ENCODE measurements at places on chromosomes 2 and 18. TPM values are rescaled to one million over a fixed set of nuclear protein-coding genes. Genes with fewer than 3 reads are reported as not detected.
A peak's percentile ranks its signal among the peaks of the same experiment; 100 is the strongest.

DNA sequence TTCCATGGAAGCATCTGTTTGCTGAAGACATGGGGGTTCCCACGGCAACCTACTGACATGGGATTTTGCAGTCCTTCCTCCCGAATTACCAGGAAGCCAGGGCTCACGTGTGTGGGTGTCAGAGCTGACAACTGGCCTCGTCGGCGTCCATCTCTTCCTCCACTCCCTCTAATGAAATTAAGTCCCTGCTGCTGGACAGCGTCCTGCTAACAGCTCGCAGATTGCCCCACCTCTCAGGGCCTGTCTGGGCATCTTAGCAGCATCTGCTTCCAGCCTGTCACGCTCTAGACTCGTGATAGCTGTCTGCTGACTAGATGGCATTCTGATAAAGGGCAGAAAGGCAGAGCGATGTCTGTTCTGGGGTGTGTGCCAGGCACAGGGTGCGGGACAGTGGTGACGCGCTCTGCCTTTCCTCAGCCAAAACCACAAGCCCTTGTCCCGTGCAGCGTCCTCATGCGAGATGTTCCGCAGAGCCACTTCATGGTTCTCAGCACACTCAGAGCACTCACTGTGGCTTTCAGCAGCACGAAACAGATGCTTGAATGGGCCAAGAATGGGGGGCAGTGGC lies 161.1 kb downstream of the ARL4C start:
- peak; percentile 67 for DNase-seq

GRCh38 chr2:11477994-11478393 lies 12.0 kb upstream of the E2F6 start:
- peak; percentile 78 for DNase-seq

GRCh38 chr2:119455066-119455718 lies 23.5 kb downstream of the TMEM37 start:
- no peak for DNase-seq

CCT7 gene
- polyA plus RNA-seq, result 332 TPM

- DNase-seq, result no peak
These were observed 830 bp downstream of the DNER start for GRCh38 chr2:229713371-229714079.

DNA sequence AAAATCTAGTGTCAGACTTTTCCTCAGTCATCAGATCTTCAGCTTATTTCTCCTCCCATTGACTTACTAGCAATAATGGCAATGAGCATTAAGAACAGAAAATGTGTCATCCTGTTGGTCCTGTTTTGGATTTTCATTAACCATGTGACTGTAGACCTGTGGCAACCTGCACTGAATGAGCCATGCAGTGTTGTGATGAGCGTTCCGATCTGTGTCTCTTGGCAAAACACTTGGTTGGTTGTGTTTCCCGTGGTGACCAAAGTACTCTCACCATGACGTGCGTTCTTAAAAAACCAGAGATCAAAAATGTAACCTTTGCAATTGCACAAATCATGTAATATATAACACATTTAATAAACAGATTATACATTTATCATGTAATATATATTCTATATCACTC lies 138.6 kb downstream of the MAP3K20 start:
- no peak for DNase-seq

- no peak for DNase-seq
These were observed 20.2 kb downstream of the EPHA4 start for GRCh38 chr2:221551864-221552263.

- no peak for DNase-seq
These were observed 12.7 kb upstream of the PTPN4 start for GRCh38 chr2:119746836-119747686.

GRCh38 chr2:218659258-218659987 lies at the start of the genes BCS1L and ZNF142:
TSS of gene BCS1L (plus strand) at chr2:218659683. CDS start at chr2:218660988, 1,305 bp downstream.
TSS of gene ZNF142 (minus strand) at chr2:218659623. CDS start at chr2:218656429, 3,194 bp downstream.
- DNase-seq, result peak; percentile 96

ERICH2 gene
- polyA plus RNA-seq, result 0.45 TPM

IL36G gene
- polyA plus RNA-seq, result not detected

GRCh38 chr2:166675553-166675952 lies 181.5 kb upstream of the SCN7A start:
- DNase-seq, result no peak

KCNF1 gene
- polyA plus RNA-seq, result 0.25 TPM

- DNase-seq, result peak; percentile 65
These were observed 8.5 kb downstream of the IRS1 start for GRCh38 chr2:226791056-226791486.

GRCh38 chr2:45612285-45612684 lies 1.2 kb upstream of the SRBD1 start:
- DNase-seq, result no peak

DNA sequence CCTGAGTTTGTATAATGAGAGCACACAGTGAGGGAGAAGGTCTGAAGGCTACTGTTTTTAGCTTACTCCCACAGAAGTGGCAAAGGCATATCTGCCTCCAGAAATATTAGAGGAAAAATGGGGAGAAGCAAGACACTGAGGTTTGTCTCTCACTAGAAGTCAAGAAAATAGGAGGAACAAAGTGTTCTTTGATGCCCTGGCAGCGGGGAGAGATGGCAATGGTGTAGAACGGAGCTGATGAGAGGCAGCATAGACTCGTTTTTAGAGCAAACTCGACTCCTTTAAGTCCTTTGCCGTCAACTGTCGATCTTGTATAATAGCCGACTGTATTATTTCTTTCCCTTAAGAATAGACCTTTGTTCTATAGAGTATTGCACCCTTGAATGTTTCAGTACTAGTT lies 73.8 kb downstream of the ANKRD44 start:
- DNase-seq, result no peak

DNA sequence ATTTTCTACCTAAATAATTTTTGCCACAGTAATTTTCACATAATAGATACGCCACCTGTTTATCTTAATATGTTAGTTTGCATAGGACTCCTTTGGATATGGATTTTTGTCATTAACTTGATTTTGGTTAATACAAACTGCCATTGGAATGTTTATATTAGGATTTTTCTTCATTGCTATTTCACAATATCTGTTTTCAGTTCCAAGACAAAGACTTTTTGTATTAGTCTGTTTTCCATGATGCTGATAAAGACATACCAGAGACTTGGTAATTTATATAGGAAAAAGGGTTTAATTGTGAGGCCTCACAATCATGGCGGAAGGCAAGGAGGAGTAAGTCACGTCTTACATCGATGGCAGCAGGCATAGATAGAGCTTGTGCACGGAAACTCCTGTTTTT lies 503.1 kb upstream of the TMEFF2 start:
- no peak for DNase-seq

TMEM178A gene
- 6.2 TPM for polyA plus RNA-seq

UGT1A3 gene
- not detected for polyA plus RNA-seq

DNA sequence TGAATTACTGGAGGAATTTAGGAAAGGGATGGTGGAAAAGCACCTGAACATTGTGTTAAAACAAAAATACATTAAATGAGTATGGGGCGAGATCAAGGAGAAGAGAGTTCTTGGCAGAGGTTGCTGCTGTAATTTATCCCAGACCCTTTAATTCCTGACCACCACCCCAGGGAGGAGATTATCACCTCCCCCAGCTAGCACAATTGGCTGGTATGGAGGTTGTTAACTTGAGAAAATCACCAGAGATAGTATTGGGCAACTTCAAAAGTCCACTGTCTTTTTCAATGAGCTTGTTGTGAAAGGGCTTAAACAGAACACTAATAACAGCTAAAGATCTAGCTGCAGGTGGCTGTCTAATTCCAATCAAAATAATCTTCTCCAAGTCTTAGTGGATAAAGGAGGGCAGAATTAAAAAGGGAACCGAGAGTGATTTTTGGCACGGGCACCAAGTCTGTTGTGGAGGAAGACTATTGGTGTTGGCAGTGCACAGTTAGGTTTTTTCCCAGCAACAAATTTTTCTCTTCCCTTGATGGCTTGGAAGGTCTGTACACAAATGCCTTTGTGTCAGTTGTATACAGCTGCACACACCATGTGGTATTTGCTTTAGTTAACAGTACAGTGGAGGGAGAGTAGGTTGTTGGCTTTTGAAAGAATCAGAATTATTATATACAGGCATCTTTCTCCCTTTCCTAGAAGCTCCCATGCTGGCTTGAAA lies 289.5 kb downstream of the SLC4A3 start:
- no peak for DNase-seq

TSPYL6 gene
- 0.01 TPM for polyA plus RNA-seq

DNA sequence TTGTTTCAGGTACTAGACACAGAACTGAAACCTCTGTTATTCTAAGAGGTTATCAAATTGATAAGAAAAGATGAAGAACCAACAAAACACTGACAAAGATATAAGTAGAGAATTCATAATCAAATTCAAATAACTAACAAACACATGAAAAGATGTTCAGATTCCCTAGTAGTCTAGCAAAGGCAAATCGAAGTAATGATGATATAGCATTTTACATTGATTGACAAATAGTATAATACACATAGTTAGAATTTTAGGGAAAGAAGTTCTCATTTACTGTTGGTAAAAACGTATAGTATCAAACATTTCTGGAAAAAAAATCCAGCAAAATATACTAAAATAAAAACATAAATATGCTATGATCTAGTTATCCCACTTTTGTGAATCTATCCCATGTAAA lies 50.6 kb downstream of the DNAH7 start:
- DNase-seq, result no peak

GRCh38 chr18:23530195-23530594 lies 26.9 kb downstream of the RMC1 start:
- DNase-seq, result no peak

DNA sequence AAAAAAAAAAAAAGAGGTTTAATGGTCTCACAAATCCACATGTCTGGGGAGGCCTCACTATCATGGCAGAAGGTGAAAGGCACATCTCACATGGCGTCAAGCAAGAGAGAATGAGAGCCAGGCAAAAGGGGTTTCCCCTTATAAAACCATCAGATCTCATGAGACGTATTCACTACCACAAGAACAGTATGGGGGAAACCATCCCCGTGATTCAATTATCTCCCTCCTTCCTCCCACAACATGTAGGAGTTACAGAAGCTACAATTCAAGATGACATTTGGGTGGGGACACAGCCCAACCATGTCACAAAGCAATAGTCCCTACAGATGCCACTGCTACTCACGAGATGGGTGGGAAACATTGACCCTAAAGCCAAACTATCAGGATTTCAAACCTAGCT lies 392.7 kb upstream of the ID2 start:
- no peak for DNase-seq

GRCh38 chr2:120452131-120452530 lies 106.2 kb downstream of the INHBB start:
- DNase-seq, result no peak

GRCh38 chr2:171316755-171317337 lies 116.9 kb downstream of the METTL8 start:
- DNase-seq, result no peak

GRCh38 chr2:226080334-226080733 lies 680.8 kb downstream of the NYAP2 start:
- DNase-seq, result no peak

ALPP gene
- polyA plus RNA-seq, result not detected

DNA sequence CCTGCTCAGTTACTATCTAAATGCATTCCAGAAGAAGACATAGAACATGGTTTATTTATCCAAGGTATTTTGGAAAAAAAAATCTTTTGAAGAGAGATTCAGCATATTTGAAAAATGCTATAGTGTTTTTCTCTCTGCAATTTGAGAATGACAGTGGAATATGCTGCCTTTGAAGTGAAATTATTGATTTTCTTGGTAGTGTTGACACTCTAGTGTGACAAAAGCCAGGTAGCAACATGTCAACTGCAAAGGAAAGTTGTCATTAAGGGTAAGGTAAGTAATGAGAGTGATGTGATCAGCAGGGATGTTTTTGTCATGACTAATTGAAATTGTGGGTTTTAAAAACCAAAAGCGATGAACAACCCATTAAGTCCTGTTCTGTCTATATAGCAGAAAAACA lies 1387.1 kb upstream of the TMEFF2 start:
- DNase-seq, result no peak

- no peak for DNase-seq
These were observed 457 bp upstream of the SP9 start for GRCh38 chr2:174334278-174334715.

DNA sequence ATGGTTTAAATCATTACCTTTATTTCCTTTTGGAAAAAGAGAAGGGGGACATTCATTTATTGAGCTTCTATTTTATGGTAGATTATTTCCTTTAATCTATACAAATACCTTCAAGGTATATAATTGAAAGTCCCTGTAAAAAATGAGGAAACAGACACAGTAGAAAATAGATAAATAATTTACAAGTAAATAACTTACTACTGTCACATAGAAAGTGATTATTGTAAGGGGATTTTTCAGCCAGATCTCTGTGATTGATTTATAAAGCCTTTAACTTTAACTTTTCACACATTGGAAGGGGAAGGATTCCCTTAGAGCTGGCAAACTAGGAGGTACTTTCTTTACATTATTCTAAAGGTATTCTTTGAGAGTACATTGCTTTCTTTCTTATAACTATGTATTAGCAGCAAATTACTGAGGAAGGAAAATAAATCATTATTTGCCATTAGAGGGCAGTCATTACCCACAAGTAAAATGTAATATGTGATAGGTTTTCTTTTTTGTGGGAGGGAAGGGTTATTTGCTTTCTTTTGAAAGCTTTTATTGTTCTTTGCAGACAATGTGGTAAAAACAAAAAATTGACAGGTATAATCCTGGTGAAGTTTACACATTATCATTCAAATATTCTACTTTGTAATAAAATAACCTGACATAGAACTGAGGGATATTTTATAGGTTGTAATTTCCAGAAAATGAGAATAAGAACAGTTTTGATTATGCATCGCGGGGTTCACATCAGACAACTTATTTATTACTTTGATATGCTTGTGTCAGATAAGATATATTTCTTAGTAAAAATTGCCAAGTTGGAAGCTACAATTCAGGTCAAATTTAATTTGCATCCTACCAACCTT lies 24.8 kb upstream of the RPE start:
- no peak for DNase-seq
